ENCODE measurements at places on chromosomes 12 and 14.

- no peak for DNase-seq
Measured at GRCh38 chr14:54127526-54127925, 170.9 kb upstream of the BMP4 start.

- peak; percentile 55 for DNase-seq
Measured at GRCh38 chr14:91257328-91258010, 13.0 kb upstream of the GPR68 start.

DNA sequence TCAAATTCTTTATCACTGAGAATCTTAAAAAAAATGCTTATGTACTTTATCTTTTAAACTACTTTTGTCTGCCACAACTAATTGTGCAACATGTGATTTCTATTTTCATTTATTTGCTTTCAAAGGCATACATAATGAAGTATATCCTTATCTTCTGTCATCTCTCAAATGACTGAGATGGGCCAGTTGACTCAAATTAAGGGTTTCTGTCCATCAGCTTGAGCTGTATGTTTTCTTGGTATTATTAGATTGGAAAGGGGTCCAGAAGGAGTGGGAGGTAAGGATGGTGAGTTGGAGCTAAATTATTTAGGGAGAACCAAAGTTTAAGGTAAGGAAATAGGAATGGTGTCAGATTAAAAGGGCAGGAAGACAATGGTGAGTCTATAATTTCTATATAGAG lies 408.4 kb upstream of the SEL1L start:
- no peak for DNase-seq

DNA sequence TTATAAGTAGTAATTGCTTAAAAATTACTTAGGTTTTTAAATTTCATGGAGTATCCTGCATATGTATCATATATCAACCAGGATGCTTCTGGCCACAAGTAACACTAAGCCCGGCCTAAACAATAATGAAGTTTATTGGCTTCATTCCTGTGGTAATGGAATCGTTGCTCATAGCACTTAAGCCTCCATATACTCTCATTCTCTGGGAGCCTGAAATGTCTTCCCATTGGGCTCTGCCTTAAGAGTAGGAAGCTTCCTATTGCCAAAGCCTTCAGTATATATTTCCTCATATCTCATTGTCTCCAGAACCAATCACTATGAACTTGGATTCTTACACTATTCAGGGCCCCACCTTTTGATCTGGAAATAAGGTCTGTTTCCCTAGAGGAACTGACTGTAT lies 83.8 kb upstream of the DNM1L start:
- no peak for DNase-seq

- DNase-seq: no peak
Measured at GRCh38 chr14:81031488-81031887, 76.1 kb downstream of the TSHR start.

- no peak for DNase-seq
Measured at GRCh38 chr14:21902561-21903181, 229.1 kb upstream of the OR4E1 start.

Data from spinal cord (tissue), 10 donors.